ENCODE measurements at places on chromosomes 7 and 10. TPM values are rescaled to one million over a fixed set of nuclear protein-coding genes. Genes with fewer than 3 reads are reported as not detected.

Gene DGKI
- total RNA-seq, result 0.53 TPM

Gene TRPV5
- not detected for total RNA-seq

Gene RSU1
- 74.3 TPM for total RNA-seq

Gene SDK1
- 0.03 TPM for total RNA-seq

Gene ANKRD61
- 0.20 TPM for total RNA-seq

Gene SPDYE9
- not detected for total RNA-seq

Gene CTAGE4
- total RNA-seq, result 5.3 TPM

Gene SFTPA1
- not detected for total RNA-seq

- no peak overlapping the region for H3K27ac ChIP-seq
- H3K4me3 ChIP-seq, result no peak overlapping the region
- H3K4me1 ChIP-seq, result no peaks in the 10 kb centered on the region
- no peaks in the 10 kb centered on the region for H3K27me3 ChIP-seq
- no peaks in the 10 kb centered on the region for H3K36me3 ChIP-seq
- DNase-seq, result no peak
Measured at GRCh38 chr7:81416659-81417058, 353.2 kb downstream of the HGF start.

DNA sequence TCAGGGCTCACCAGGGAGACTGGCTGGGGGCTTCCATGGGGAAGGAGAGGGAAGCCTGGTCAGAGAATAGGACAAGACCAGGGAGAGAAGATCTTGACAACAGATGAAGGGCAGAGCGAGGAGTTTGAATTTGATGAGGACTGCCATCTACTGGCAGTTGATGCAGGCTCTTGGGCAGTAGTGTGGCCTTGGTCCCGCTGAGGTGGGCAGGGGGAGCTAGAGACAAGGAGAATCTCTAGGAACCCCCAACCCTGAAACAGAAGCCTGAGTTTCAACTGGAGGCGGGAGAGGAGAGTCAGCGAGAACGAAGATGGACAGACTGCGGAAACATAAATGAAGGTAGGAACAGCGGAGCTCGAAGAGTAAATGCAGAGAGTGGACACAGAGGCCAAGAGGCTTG is 81.0 kb downstream of the PPP1R3C start:
- H3K27me3 ChIP-seq, result peaks cover 4% of the 10 kb centered on the region
- DNase-seq, result no peak
- H3K36me3 ChIP-seq, result no peaks in the 10 kb centered on the region

GRCh38 chr10:43965918-43966570 is 317.4 kb upstream of the ZNF32 start:
- H3K27ac ChIP-seq, result no peak overlapping the region
- H3K4me3 ChIP-seq, result no peak overlapping the region
- H3K4me1 ChIP-seq, result peaks cover 6% of the 10 kb centered on the region

GRCh38 chr10:712089-712488 is 22.6 kb upstream of the DIP2C start:
- H3K27me3 ChIP-seq, result peaks cover 16% of the 10 kb centered on the region
- no peak overlapping the region for H3K4me3 ChIP-seq
- H3K36me3 ChIP-seq, result peaks cover 2% of the 10 kb centered on the region
- no peak for DNase-seq
- H3K4me1 ChIP-seq, result no peaks in the 10 kb centered on the region

DNA sequence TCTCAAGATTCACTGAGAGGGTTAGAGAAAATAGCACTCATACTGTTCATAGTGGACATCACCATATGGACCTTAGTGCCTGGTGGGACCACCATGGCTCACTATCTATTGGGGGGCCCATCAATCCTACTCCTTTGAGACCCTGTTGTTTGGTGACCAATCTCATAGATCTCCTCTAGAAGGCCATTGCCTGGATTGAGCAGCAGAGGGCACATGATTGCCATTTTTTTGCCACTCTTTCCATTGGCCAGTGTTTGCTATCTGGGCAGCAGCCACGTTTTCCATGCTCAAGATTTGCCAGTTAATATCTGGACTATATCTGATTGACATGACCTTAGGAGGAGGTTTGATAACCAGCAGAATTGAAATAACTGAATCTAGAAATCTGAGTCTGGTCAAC is 244.5 kb downstream of the ITGB1 start:
- no peaks in the 10 kb centered on the region for H3K4me1 ChIP-seq
- no peaks in the 10 kb centered on the region for H3K36me3 ChIP-seq
- H3K4me3 ChIP-seq, result no peak overlapping the region
- H3K27ac ChIP-seq, result no peak overlapping the region

DNA sequence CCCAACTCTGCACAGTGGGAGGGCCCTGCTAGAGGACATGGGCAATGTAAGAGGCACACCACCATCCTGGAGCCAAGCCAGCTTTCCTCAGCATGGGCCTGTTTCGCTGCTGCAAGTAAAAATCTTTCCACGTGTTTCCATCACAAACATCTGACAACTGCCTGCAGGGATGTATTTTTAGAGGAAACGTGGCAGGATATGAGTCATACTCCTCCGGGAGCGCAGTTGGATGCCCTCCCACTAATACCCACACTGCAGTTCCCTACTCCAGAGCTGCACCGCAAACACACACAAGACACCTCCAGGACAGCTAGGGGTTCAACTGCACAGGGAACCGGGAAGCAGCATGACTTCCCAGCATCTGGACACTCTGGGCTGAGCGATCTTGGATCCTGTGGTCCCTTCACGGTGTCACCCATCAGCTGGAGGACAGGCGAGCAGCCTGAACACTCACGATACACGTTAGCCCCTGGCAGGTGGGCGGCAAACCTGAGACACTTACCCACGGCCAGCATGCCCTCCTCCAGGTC is 26.1 kb downstream of the PLAC9 start:
- no peaks in the 10 kb centered on the region for H3K27me3 ChIP-seq
- peaks cover 96% of the 10 kb centered on the region for H3K36me3 ChIP-seq
- H3K4me1 ChIP-seq, result peaks cover 3% of the 10 kb centered on the region
- H3K4me3 ChIP-seq, result no peak overlapping the region

GRCh38 chr10:119203006-119203405 is 4.4 kb upstream of the GRK5 start:
- no peaks in the 10 kb centered on the region for H3K36me3 ChIP-seq
- H3K27ac ChIP-seq, result no peak overlapping the region
- DNase-seq, result no peak
- no peak overlapping the region for H3K4me3 ChIP-seq
- peaks cover 23% of the 10 kb centered on the region for H3K4me1 ChIP-seq

GRCh38 chr7:149184274-149184673 is 11.1 kb upstream of the ZNF282 start:
- no peak overlapping the region for H3K27ac ChIP-seq
- H3K4me3 ChIP-seq, result no peak overlapping the region
- H3K4me1 ChIP-seq, result peaks cover 2% of the 10 kb centered on the region
- H3K36me3 ChIP-seq, result peaks cover 25% of the 10 kb centered on the region
- no peaks in the 10 kb centered on the region for H3K27me3 ChIP-seq

DNA sequence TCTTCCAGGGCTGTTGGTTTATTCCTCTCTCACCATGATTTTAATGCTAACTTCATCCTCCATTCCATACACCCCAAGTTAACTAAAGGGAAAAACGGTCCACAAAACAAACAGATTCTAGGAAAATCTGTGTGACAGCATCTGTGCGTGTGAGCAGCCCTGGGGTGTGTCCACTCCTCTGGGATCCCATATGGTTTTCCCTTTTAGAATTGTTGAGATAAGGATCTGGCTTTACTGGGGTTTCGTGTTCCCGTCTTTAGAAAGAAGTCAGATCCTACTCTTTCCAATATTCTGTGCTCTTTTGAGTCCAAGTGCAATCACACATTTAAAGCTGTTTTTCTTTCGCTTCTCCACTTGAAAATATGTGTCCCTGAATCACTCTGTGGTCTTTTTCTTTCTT is 257.1 kb downstream of the KLF6 start:
- peaks cover 5% of the 10 kb centered on the region for H3K4me1 ChIP-seq
- no peak overlapping the region for H3K4me3 ChIP-seq
- no peak for DNase-seq
- H3K27me3 ChIP-seq, result peaks cover 2% of the 10 kb centered on the region

GRCh38 chr7:149838992-149839408 is 825 bp downstream of the ZNF862 start:
- H3K27ac ChIP-seq, result peak overlapping the region; percentile 54
- no peak for DNase-seq
- peaks cover 7% of the 10 kb centered on the region for H3K36me3 ChIP-seq

- peaks cover 73% of the 10 kb centered on the region for H3K4me1 ChIP-seq
- DNase-seq, result peak; percentile 67
- H3K36me3 ChIP-seq, result peaks cover 66% of the 10 kb centered on the region
- H3K27ac ChIP-seq, result peak overlapping the region; percentile 79
- no peaks in the 10 kb centered on the region for H3K27me3 ChIP-seq
Measured at GRCh38 chr10:73857446-73857845, 16.9 kb downstream of the CAMK2G start.

DNA sequence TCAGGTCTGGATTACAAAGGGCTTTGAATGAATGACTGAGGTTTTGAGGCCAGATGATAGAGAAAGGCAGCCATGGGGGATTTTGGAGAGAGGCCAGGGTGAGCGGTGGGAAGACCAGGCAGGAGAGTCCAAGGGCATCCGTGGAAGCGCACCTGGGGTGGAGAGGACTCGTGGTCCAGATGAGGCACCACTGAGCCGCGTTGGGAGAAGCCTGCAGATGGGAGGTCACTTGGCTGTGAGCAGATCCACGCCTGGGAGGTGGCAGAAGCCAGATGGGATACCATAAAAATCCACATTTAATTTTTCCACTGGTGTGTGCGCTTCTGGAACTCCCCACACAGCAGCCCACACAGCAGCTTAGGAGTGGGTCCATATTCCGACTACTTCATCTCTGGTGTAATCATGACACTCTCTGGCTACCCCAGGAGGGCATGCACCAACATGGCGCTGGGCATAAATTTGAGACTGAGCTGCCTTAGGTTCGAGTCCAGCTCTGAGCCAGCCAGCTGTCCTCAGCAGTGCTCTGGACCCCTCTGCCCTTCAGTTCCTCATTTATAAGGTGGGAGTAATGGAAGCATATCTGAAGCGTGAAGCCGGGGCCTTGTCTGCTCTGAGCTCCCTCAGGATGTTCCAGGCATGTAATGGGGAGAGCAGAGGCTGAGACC is 90.2 kb upstream of the FAM20C start:
- H3K27ac ChIP-seq, result peak overlapping the region; percentile 80
- peak; percentile 11 for DNase-seq
- H3K4me3 ChIP-seq, result no peak overlapping the region

DNA sequence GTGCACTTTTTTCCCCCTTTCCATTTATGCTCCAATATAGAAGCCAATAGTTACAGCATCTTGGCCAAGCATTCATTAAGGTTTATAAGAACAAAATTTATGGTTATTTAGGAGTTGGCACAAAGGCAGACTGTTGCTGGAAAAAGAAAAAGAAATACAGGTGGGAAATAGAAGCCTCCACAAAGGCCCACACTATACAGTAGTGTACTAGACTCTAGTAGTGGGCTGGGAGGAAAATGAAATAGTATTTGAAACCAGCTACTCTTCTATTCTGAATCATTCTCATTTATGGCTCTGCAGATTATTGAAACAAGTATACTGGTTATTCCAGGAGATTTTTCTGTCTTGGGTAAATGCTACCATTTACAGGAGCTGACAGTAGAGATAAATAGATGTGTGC is 80.9 kb upstream of the CDK6 start:
- H3K27me3 ChIP-seq, result peaks cover 4% of the 10 kb centered on the region
- H3K27ac ChIP-seq, result no peak overlapping the region
- DNase-seq, result no peak
- H3K36me3 ChIP-seq, result peaks cover 5% of the 10 kb centered on the region

DNA sequence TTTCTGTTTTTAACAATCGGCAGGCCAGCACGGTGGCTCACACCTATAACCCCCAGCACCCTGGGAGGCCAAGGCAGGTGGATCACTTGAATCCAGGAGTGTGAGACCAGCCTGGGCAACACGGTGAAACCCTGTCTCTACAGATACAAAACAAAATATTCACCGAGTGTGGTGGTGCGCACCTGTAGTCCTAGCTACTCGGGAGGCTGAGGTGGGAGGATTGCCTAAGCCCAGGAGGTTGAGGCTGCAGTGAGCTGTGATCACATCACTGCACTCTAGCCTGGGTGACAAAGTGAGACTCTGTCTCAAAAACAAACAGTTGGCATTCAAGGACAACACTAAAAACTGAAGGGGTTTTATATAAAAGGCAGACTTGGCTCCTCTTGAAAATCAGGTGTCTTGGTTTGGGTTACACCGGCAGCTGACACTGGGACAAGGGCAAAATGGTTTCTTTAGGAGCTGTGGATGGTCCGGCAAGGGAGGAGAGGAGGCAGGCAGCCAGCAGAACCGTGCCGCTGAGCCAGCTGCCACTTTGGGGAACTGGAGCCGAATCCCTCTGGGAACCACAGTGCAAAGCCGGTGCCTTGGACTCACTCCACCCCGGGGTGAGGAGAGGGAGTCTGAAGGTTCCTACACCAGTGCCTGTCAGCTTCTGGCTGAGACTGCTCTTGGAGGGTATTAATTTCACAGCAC is 52.6 kb downstream of the CHST3 start:
- peaks cover 9% of the 10 kb centered on the region for H3K27me3 ChIP-seq
- peaks cover 6% of the 10 kb centered on the region for H3K4me1 ChIP-seq
- no peak overlapping the region for H3K27ac ChIP-seq
- no peaks in the 10 kb centered on the region for H3K36me3 ChIP-seq

Measured in activated CD4-positive, alpha-beta memory T cell treated with anti-CD3 and anti-CD28 coated beads, Interleukin-2, amount 10 ng/mL, durations not matched to agents 7 days and 5 days (primary cell).